GDM1 (cell line): ENCODE measurements at places on chromosomes 7 and 10.
A peak's percentile ranks its signal among the peaks of the same experiment; 100 is the strongest.

GRCh38 chr10:63767138-63767801 lies 246.1 kb downstream of the REEP3 start:
- DNase-seq = no peak

- no peak for DNase-seq
Measured at GRCh38 chr10:13056456-13057077, 43.4 kb upstream of the OPTN start.

DNA sequence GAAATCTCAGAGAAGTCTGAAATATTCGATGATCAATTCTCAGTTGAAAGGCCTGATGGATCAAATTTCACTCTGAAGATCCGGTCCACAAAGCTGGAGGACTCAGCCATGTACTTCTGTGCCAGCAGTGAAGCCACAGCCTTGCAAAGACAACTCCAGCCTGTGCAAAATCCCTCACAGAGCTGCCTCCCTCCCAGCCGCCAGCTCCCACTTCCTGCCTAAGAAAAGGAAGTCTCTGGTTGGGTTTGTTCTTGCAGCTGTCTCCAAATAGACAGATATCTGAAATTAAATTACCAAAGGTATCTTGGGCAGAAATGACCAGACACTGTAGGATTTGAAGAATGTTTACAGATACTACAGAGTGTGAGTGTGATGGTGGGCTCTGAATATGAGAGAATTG lies 43.4 kb upstream of the PRSS58 start:
- DNase-seq = peak; percentile 60

DNA sequence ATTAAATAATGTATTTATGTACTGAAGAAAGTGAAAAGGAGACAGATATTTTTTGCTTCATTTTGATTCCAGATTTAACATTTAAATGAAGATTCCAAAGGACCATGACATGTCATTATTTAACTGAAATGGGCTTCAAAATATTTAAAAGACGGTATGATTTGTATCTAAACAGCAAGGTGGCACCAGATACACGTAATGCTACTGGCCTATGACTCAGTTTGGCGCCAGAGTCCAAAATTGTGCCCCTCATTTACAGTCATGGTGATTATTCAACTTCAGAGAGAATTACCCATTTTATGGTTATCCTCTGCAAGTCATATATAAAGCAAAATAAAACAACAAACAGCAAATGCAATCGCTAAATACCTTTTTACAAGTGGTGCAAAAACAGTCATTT lies 94.5 kb downstream of the ETV1 start:
- no peak for DNase-seq
